Right ventricle myocardium inferior (tissue), 1 donor: ENCODE measurements at places on chromosomes 5 and 9. TPM values are rescaled to one million over a fixed set of nuclear protein-coding genes. Genes with fewer than 3 reads are reported as not detected.

Gene ZDHHC11B
- 14.7 TPM for total RNA-seq

GRCh38 chr5:122532035-122532434 is 220.0 kb downstream of the SNCAIP start:
- no peak for DNase-seq

Gene CA9
- total RNA-seq: 0.30 TPM

DNA sequence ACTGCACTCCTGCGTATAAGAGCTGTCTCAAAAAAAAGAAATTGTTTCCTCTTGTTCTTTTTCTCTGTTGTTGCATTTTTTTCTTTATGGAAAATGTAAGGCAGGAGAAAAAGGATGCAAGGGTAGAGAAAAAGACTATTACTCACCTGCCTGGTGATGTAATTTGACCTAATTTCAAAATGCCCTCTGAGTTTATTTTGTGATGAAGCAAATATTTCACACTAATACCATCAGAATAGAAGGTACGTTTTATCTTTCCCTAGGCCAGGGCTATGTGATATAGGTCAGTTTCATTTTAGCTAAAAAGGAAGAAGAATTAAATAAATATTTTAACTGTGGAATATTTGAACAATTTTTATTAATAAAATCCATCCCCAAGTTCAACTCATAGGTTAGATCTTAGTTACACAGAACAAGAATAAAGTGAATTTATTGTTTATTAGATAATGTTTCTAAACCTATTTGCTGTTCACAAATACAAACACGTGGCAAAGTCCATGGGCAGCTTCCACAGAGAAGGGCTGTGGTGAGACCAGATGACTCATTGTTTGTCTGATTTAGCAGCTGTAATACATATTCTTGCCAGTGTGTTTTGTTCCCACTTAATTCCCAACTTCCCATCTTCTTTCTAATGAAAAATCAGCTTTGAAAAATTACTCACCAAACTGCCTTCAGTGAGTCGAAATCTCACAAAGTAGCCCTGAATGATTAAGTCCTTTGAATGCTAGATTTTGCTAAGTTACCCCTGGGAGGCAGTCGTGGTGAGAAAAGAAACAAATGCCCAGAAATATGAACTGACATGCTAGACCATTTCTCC is 52.8 kb upstream of the CCDC112 start:
- no peak for DNase-seq

Gene DMRT2
- not detected for total RNA-seq

GRCh38 chr9:132042324-132042723 is 37.3 kb downstream of the MED27 start:
- DNase-seq: no peak
